Activated CD4-positive, alpha-beta T cell treated with anti-CD3 and anti-CD28 coated beads, Interleukin-2, amount 10 ng/mL, durations not matched to agents 24 days and 14 days (primary cell): ENCODE measurements at places on chromosomes 16 and 17. TPM values are rescaled to one million over a fixed set of nuclear protein-coding genes. Genes with fewer than 3 reads are reported as not detected.
A peak's percentile ranks its signal among the peaks of the same experiment; 100 is the strongest.

HS3ST3B1 gene
- 19.6 and 20.8 TPM in 2 replicates for total RNA-seq

TEX2 gene
- 22.2 and 23.9 TPM in 2 replicates for total RNA-seq

KRTAP3-1 gene
- not detected in 2 replicates for total RNA-seq

GLOD4 gene
- total RNA-seq: 82.4 and 83.2 TPM in 2 replicates

DNA sequence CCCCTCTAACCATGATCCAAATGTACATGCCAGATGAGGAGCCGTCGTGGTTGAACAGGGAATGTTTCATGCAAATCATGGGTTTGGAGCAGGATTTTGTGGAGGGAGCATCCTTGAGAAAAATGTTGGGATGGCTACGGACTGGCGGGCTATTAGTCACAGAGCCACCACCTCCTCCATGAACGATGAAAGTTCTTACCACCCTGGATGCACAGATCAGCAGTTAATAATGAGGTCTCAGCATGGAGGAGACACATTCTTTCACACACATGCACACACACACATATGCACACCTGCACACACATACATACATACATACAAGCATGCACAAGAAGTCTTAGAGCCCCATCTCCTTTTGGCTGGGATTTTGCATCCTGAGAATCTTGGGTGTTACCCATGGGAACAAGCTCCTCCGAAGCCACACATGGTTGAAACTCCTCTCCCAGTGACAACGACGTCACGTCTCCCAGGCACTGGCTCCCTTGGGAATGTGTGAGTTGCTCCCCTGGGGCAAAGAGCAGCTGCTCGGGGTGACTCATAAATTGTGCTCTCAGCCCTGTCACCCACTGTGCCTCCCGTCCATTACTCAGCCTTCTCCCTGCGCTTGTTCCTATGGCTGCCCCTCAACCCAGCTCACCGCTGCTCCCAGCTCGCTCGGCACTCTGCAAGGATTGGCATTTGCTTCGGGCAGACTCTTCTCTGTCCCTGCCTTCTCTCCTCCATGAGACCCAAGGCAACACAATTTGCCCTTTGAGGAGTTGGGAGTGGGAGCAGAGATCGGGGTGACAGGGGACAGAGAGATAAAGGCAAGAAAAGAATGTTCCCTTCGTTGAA, 344.6 kb downstream of the SOX9 start:
- no peak for DNase-seq

DNA sequence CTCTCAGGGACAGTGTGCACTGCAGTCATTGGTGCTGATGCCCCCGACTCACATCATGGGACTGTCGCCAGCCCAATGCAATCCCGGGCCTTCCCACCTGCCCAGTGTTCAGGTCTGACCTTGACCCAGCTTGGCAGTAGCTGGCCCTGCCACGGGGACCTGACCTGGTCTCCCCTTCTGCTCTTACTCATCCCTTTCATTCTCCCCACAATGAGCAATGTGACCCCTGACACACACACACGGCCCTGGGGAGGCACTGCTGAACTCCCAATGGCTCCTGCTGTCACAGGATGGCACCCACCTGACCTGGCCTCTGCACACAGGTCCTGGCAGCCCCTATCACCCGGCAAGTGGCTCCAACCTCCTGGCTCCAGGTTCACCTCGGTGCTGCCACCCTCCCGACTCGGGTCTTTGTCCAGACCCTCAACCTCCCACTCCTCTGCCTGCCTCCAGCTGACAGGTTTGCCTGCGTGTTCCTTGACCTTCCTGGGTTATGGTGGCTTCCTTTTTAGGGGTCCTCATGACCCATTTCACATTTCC, 6.6 kb downstream of the CD300C start:
- DNase-seq: no peak

MYH13 gene
- total RNA-seq: not detected in 2 replicates

DNA sequence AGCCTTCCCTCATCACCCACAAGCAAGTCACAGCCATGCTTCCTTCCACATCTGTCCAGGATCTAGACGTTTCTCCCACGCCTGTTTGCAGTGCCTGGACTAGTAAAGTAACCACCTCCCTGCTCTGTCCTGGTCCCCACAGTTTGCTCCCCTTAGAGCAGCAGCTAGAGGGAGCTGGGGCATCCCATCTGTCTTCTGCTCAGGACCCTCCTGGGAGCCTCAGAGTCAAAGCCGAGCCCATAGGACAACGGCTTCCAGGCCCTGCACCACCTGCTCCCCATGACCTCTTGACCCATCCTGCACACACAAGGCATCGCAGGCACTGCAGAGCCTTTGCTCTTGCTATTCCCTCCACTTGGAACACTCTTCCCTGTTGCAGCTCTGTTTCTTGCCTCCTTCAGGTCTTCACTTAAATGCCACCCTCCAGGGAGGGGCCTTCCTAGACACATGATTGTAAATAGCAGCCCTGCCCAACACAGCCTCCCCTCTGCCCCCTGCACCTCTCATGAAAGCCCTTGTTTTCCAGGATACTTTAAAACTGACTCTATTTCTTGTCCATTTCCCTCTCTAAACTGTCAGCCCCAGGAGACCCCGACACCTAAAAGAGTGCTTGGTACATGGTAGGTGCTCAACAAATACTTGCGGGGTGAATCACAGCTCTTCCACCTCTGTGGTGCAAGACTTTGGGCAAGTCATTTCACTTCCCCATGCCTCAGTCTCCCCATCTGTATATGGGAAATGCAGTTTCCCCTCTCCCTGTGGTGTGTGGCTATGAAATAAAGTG, 3.1 kb downstream of the NATD1 start:
- DNase-seq: no peak

RTN4RL1 gene
- 1.1 and 1.2 TPM in 2 replicates for total RNA-seq

DNA sequence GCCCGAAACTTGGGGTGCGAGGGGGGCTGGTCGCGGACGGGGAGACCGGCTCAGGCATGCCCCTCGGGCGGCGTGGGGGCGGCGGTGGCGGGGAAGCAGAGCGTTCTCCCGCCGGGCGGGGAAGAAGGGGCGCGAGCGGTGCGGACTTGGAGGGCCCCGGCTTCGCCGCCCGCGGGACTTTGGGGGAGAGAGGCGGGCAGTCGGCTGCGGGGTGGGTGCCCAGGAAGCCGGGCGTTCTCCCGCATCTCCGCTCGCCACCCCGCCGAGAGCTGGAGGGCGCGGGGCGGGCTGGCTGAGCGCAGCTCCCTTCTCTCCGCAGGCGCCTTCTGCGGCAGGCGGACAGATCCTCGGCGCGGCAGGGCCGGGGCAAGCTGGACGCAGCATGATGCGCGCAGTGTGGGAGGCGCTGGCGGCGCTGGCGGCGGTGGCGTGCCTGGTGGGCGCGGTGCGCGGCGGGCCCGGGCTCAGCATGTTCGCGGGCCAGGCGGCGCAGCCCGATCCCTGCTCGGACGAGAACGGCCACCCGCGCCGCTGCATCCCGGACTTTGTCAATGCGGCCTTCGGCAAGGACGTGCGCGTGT, 772 bp downstream of the NTN1 start:
- peak; percentile 68 for DNase-seq

GRCh38 chr17:62998166-62998565, 32.1 kb downstream of the TANC2 start:
- no peak for DNase-seq

SLC22A31 gene
- 1.4 and 2.3 TPM in 2 replicates for total RNA-seq

DNA sequence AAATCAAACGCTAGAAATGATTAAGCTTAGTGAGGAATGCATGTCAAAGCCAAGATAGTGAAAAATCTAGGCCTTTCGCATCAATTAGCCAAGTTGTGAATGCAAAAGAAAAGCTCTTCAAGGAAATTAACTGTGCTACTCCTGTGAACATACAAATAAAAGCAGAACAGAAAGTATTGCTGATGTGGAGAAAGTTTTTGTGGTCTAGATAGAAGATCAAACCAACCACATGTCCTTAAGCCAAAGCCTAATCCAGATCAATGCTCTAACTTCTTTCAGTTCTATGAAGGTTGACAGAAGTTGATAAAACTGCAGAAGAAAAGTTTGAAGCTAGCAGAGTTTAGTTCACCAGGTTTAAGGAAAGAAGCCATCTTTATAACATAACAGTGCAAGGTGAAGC, 1044.6 kb downstream of the CDH11 start:
- DNase-seq: no peak

KCNH6 gene
- not detected in 2 replicates for total RNA-seq

TEX19 gene
- 0.09 TPM in 2 replicates for total RNA-seq

ATP1B2 gene
- 0.14 and 0.37 TPM in 2 replicates for total RNA-seq

DNA sequence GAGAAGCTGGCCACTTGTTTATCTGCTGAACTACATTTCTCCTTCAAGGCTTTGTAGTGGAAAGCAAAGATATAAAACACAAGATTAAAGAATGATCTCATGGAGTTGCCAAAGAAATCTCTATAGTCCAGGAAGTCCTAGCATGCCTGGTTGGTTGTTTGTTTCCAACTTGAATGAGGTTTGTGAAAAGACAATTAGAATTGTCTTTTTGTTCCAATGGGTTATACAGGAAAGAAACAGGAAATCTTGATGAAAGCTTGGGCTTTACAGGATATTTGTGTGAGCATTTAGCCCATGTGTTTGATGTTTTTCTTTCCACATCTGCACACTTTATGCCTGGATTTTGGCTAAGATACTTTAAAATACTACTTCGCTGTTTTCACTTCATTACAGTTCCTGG, 273.4 kb downstream of the CEP112 start:
- no peak for DNase-seq
